Endodermal cell (in vitro differentiated cells): ENCODE measurements at places on chromosomes 12 and 14. TPM values are rescaled to one million over a fixed set of nuclear protein-coding genes. Genes with fewer than 3 reads are reported as not detected.

Gene ALX1
- 0.40 to 4.7 TPM (median 0.69 TPM) in 3 replicates for total RNA-seq

Gene MIPOL1
- 22.0 and 22.6 TPM in 2 replicates for total RNA-seq

Gene KERA
- not detected in 3 replicates for total RNA-seq

Gene MYF5
- not detected in 3 replicates for total RNA-seq

Gene BRMS1L
- 9.4 and 11.1 TPM in 2 replicates for total RNA-seq

Gene TAS2R13
- total RNA-seq: 1.7 and 5.1 TPM in 2 replicates

Gene TEX52
- 0.22 and 0.41 TPM in 2 replicates for total RNA-seq
